Gastroesophageal sphincter (tissue), 4 donors: ENCODE measurements at places on chromosomes 5 and 9.

- no peak for ATAC-seq
Measured at GRCh38 chr9:105757496-105758251, 63.3 kb downstream of the TMEM38B start.

DNA sequence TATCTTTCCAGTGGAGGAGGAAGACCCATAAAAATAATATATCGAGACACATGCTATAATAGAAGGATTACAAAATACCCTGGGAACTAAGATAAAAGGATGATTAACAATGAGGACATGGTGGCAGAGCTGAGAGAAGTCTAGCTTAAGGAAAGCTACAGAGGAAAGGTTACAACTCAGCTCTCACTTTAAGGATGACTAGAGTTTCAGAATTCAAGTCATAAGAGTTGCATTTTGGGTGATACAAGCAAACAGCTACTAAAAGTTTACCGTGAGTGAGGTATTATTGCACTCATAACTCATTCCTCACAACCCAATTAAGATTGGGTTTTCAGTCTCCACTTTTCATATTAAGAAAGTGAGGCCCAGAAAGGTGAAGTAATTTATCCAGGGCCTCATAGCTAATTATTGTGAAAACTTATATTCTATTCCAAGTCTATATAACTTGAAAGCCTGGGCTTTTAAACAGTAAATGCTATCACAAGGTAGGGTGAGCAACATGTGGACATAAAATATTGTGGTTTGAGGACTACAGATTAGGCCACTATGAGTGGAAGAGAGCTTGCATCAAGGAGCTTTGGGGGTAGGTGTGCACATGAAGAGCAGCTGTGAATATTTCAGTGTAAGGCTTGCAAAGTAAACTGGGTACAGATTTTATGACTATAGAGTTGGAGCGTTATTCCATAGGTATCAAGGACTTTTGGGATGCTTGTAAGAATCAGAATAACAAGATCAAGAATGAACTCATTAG is 28.0 kb downstream of the JAKMIP2 start:
- ATAC-seq: no peak

DNA sequence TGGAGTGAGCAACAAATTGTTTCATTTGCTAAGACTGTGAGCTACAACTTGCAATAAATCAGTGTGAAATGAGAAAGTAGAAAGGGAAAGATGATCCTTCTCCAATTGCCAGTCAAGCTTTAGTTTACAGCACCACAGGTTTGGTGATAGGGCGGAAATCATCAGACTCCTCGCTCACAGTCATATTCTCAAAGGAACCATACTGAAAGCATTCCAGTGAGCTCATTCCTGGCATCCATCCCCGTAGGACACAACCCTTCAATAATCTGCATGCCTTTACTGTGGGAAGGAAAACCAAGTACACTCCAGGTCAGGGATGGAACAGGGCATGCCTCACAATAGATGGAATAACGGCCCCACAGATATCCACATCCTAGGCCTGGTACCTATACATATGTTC is 80.7 kb downstream of the FSTL4 start:
- ATAC-seq: no peak

GRCh38 chr9:14434158-14434504 is 120.2 kb upstream of the NFIB start:
- no peak for ATAC-seq

- no peak for ATAC-seq
Measured at GRCh38 chr5:12745537-12745936, 841.3 kb upstream of the CTNND2 start.

DNA sequence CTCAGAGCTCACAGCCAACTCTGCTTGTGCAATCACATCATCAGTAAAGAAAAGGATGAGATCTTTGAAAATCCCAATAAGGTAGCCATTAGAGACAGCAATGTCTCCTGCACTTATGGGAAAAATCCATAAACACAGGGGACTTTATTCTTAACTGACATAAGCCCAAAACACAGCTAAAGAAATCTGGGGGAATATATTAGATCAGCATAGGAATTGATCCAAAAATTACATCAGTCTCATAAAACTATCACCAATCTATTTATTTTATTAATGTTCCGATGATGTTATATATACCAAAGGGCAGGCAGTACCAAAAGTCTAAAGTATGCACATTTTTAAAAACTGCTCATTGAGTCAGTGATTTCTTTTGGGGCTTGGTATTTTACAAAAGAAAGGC is 6.9 kb downstream of the MRPS27 start:
- no peak for ATAC-seq

DNA sequence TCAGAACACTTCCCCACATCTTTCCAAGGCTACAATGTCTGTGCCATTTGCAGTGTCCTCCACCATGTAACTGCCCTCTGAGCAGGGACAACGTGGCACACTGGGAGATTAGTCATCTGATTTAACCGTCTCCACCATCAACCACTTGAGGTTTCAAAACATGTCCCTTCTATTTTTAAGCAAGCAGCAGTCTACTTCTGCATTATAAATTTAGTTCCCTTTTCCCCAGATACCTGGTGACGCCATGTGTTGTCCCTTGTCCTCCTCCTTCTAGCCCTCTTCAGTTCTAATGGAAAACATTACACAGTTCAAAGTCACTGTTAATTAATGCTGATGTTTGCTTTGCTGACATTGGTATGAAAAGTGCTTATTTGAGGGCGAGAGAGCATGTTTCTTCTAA is 52.8 kb downstream of the ATP10B start:
- peak; percentile 54 for ATAC-seq

DNA sequence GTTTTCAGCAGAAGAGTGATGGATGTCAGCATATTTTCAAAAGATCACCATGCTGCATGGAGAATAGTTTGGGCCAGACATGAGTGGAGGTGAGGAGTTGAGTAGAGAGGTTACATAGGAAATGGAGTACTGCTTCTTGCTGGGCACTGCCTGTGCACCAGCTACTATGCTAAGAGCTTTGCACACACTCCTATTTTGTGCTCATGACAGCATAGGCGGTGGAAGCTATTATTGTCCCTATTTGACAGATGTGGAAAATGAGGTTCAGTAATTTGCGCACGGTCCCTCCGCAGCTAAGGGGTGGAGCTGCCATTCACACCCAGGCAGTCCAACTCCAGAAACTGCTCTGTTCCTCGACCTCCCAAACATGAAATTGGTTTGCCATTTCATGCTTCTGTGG is 67.8 kb downstream of the ENTREP1 start:
- ATAC-seq: no peak
